Spleen (tissue), 13 donors: ENCODE measurements at places on chromosomes 3 and 15.

DNA sequence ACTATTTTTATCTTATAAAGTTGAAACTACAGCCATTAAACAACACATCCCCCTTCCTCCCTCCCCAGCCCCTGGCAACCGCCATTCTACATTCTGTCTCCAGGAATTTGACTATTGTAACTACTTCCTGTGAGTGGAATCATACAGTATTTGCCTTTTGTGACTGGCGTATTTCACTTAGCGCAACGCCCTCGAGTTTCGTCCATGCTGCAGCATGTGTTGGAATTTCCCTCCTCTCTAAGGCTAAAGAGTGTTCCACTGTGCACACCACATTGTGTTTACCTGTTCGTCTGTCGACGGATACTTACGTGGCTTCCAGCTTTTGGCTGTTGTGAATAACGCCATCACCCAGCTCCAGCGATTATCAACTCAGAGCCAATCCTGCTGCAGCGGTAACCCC is 52.0 kb upstream of the DLG1 start:
- DNase-seq = peak; percentile 9

DNA sequence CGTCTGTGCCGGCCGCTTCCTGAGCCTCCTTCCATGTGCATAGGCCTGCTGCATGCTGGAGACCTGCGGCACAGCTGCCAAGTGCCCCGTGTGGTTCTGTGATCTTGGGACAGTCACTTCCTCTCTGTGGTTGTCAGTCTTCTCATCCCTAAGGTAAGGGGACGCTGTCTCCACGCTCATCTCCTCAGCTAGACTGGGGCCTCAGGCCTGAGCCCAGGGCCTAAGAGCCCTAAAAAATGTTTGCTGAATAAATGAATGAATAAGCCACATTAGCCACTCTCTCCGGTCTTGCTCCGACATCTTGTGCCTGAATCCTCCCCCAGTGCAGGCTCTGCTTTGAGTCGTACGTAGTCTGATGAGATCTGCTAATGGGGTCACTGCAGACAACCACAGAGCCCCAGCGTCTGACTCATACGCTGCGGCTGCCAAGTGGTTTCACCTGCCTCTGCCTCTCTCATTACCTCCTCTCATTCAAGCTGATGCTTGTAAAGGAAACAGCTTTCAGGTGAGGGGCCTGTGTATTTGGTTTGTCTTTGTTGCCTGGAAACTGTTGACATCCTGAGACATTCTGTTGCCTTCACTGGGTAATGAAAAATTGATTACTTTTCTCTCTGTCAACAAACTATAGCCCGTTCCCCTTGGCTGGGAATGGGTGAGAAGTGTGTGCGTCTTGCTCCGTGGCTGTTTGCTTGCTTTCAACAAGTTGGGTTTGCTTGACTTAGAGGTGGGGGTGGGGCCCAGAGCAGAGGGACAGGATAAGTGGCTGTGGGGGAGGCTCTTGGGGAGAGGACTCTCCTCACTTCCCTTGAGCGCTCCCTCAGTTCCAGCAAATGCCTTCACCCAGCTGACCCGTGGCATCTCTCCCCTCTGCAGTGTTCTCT is 15.9 kb downstream of the RPLP1 start:
- DNase-seq = no peak

GRCh38 chr3:75294124-75294523 is 370.0 kb upstream of the FRG2C start:
- no peak for DNase-seq

GRCh38 chr3:99666201-99666600 is 27.8 kb downstream of the COL8A1 start:
- no peak for DNase-seq

- DNase-seq = no peak
Observed at GRCh38 chr15:60912984-60913697, 316.0 kb downstream of the RORA start.

DNA sequence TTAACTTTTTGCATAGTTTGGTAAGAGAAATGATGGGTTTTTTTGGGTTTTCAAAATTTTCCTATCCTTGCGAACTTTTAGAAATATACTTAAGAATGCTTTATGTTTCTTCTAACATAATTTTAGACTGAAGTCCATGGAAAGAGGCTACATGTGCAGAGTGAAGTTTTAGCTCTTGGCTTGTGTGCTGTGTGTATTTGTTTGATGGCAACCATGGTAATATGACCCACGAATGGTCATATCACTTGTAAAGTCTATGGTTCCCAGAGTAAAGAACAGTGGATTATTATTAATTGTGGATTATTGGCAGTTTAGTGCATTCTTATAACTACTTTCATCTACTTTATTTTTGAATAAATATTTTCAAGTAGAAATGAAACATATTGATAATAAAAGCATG is 124.0 kb upstream of the GOLGA6L4 start:
- DNase-seq = no peak

- DNase-seq = no peak
Observed at GRCh38 chr3:20776692-20777091, 590.7 kb upstream of the SGO1 start.

- DNase-seq = no peak
Observed at GRCh38 chr15:48315041-48315440, 16.2 kb upstream of the DUT start.

- no peak for DNase-seq
Observed at GRCh38 chr15:77507143-77507897, 86.6 kb downstream of the HMG20A start.

GRCh38 chr15:68328443-68328842 is 50.9 kb downstream of the FEM1B start:
- no peak for DNase-seq

DNA sequence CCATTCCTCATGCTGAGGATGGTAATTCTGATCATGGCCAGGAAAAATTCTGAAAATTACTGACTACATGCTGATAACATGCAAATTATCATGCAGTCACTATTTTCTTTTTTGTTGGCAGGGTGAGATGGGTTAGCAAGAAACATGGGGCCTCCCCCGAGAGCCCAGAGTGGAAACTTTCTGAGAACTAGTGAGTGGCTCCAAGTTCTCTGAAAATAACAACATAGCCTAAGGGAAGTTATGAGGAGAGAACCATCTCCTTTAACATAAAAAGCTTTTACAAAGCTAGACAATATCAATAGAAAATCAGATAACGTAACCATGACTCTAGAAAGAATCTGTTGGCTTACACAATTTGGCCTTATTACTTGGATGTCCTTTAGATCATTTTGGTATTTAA is 254.2 kb downstream of the PLOD2 start:
- DNase-seq = no peak

- DNase-seq = no peak
Observed at GRCh38 chr15:74823324-74823723, 3.1 kb upstream of the CPLX3 start.

GRCh38 chr15:101502572-101503295 is 13.2 kb upstream of the PCSK6 start:
- no peak for DNase-seq

GRCh38 chr3:141394560-141394959 is 26.3 kb downstream of the ZBTB38 start:
- DNase-seq = no peak

DNA sequence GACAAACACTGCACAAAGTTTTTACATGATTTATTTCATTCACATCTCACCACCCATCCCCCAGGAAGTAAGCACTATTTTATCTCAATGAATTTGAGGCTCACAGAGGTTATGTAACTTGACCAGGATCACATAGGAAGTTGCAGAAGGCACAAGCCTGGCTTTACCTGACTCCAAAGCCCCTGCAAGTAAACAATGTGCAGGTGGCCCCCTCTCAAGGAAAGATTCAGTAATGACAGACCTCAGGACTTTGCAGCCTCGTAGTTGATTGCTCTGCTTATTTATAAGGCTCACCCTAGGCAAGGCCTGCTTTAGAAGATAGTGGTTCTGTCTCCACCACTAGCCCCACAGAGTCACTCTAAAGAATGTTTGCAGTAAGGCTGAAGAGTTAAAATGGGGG is 79.8 kb upstream of the MDFIC2 start:
- no peak for DNase-seq

GRCh38 chr15:60656481-60656880 is 177.5 kb upstream of the ICE2 start:
- DNase-seq = no peak

- peak; percentile 63 for DNase-seq
Observed at GRCh38 chr3:122940628-122941086, 86.9 kb downstream of the SEMA5B start.

DNA sequence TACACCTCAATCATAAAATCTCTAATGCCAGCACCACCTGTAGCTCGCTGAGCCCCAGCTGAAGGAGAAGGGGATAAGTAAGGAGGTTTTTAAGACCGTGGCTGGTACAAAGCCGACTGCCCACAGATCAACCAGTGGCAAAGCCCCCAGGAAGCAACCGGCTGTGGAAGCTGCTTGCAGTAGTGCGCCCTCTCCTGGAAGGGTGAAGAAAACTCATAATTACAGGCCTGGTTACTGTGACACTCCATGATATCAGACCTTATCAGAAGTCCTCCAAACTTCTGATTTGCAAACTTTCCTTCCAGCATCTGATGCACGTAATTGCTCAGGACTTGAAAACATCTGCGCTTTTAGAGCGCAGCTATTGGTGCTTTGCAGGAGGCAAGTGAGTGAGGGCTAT is 63.1 kb upstream of the MCTP2 start:
- no peak for DNase-seq

GRCh38 chr15:89075846-89076245 is 12.4 kb upstream of the ABHD2 start:
- no peak for DNase-seq

GRCh38 chr3:112357930-112358780 is 25.2 kb downstream of the CD200 start:
- DNase-seq = no peak

DNA sequence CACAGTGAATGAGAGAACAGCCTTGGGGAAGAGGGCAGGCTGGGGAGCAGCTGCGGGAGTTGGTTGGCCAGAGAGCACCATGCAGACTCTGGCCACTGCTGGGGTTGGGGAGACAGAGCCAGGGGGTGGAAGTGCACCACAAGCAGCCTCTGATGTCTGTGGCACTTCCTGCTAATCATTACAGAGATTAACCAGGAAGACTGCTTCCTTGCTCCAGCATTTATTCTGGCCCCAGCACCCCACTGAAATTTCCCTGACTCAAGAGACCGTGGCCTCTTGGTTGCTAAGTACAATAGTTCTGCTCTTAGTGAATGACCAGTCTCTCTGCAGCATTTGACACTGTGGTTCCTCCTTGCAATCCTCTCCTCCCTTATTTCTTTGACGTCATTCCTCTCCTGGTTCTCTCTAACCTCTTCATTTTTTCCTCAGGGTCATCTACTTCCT is 266.2 kb upstream of the ROPN1 start:
- DNase-seq = no peak

GRCh38 chr3:45210308-45211041 is 15.6 kb downstream of the TMEM158 start:
- peak; percentile 91 for DNase-seq

- no peak for DNase-seq
Observed at GRCh38 chr15:49235446-49236124, 65.5 kb downstream of the GALK2 start.

- no peak for DNase-seq
Observed at GRCh38 chr3:51830345-51830744, 31.1 kb upstream of the IQCF2 start.

DNA sequence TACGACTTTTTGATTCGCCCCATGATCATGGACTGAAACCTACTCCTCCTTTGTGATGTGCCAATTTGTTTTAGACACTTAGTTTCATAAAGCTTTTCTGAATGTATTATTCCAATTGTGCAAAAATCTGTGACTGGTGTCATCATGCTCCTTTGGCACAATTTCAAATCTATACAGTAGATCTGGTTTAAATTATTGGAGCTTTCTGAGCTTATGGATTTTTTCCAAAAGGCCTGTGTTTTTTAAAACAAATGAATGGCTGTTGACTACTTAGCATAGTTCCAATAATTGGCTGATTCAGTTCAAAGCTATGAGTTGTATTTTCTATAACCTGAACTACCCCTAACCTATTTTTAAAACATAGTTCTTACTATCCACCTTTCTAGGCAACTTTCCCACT is 282.7 kb downstream of the CNTN3 start:
- no peak for DNase-seq

GRCh38 chr3:32383136-32383711 is 8.4 kb upstream of the CMTM7 start:
- no peak for DNase-seq

- no peak for DNase-seq
Observed at GRCh38 chr3:78178740-78179363, 1139.0 kb downstream of the ROBO2 start.

GRCh38 chr3:10806006-10806405 is 10.0 kb upstream of the SLC6A11 start:
- no peak for DNase-seq

GRCh38 chr3:69743975-69744906 is 5.0 kb downstream of the MITF start:
- no peak for DNase-seq
